Stimulated activated CD8-positive, alpha-beta memory T cell treated with anti-CD3 and anti-CD28 coated beads, Interleukin-7, amount 100 ng/mL, for 1 hour (primary cell): ENCODE measurements at places on chromosomes 11 and 22.

DNA sequence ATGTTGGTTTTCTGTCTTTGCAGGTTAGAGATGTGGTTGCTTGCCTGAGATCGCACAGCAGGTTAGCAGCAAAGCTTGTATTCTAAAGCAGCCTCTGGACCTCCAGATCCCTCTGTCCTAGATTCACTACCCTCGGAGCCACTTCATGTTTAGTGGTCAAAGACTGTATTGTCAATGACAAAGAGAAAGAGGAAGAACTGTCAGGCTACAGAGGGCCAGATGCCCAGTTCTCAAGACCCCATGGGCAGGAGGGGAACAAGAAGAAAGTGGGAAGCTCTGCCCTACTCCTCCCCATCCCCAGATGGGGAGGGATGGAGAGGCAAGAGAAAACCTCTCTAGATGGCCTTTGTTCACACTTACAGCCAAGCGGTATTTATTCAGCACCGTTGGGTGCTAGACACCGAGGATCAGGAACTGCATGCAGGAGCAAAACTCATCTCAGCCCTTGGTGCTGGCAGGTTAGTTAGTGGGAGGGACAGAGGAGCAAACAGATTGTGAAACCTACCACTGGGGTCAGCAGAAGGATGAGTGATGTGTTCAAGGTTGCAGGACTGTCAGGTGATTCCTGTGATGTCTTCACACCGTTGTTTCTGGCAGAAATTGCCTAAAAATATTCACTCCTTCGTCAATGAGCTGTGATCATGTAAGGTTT lies 38.3 kb upstream of the PTPRJ start:
- DNase-seq, result no peak

GRCh38 chr11:128585498-128586238 lies 1.7 kb downstream of the ETS1 start:
- DNase-seq, result no peak

- DNase-seq, result no peak
Observed at GRCh38 chr22:37508431-37508992, 10.7 kb downstream of the CARD10 start.

GRCh38 chr11:13686776-13687175 lies 18.3 kb downstream of the FAR1 start:
- no peak for DNase-seq

DNA sequence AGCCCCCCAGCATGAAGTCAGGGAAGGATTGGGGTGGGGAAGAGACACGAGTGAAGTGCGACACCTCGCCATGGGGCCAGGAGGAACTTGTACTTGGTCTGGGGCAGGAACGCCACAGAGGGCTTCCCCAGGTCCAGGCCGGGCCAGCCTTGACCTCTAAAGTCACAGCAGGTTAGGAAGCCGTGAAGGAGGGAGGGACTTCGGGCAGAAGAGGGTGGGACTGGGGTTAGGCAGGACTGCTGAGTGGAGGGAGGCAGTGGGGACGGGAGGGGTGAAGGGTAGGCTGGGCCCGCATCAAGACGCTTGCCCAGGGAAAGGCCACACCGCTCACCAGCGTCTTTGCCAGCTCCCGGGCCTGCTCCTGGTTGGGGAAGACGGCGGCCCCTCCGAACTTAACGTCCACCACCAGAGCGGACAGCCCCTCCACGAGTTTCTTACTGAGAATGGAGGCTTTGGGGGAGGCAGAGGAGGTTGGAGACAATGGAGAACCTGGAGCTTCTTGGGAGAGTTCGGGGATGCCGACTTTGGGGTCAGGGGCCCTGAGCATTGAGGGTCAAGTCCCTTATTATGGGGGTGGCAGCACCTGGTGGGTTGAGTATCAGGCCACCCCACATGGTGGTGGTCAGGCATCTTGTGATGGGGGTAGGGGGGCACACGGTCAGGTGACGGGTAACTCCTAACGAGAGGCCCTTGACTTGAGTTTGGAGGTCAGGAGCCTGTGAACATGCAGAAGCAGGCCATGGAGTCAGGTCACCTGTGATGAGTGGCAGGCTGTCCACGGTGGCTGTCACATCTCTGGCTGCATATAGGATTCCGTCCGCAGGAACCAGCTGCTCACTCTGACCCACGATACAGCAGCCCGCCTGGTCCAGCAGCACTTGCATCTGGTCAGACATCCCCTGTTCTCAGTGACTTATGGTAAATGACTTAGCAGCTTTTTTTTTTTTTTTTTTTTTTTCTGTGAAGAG lies 1.7 kb upstream of the SCO2 start:
- DNase-seq, result no peak

DNA sequence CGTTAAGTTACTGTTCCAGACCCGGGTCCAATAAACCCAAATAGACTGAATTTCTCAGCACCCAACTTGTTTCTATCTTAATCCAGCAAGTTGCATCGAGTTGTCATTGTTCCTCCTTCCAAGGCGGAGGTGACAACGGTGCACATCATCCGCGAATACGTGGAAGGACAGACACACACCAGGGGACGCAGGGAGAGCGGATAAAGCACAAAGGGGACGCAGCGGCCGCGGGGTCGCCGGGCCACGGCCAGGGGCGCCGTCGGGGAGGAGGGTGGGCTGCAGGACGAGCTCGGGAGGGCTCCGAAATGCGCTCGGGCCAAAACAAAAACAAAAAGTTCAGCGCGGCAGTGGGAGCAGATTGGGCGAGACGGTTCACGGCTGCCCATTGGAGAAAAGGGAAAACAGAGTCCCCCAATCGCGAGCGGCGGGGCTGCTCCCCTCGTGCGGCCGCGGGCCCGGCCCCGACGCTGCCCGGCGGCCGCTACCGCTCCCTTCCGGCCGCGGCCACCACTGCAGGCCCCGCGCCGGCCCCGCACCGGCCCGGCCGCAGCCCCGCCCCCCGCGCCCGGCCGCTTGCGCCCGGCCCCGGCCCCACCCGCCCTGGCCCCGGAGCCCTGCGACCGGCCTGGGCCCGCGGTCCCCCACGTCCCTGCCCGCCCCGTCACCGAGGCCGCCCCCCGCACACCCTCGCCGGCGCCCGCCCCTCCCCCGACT lies 518 bp downstream of the KMT5B start:
- no peak for DNase-seq

DNA sequence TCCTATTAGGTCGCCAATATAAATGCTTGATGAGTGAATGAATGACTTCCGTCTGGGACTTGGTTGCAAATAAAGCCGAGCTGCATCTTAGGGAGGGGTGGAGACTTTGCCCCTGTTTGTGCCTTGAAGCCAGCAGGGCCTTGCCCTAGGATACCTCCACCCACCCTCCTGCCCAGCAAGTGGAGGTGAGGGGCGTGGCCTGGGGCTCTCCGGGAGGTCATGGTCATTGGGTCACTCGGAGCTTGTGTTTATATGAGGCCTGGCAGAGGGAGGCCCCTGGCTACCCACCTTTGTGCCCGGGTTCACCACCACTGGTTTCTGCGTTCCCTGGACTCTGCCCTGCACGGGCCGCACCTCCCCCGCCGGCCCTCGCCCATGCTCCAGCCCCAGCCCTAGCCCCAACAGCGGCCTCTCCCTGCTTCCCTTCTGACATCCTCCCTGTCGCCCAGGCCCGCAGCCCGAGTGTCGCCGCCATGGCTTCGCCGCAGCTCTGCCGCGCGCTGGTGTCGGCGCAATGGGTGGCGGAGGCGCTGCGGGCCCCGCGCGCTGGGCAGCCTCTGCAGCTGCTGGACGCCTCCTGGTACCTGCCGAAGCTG lies 4.3 kb downstream of the MPST start:
- no peak for DNase-seq

DNA sequence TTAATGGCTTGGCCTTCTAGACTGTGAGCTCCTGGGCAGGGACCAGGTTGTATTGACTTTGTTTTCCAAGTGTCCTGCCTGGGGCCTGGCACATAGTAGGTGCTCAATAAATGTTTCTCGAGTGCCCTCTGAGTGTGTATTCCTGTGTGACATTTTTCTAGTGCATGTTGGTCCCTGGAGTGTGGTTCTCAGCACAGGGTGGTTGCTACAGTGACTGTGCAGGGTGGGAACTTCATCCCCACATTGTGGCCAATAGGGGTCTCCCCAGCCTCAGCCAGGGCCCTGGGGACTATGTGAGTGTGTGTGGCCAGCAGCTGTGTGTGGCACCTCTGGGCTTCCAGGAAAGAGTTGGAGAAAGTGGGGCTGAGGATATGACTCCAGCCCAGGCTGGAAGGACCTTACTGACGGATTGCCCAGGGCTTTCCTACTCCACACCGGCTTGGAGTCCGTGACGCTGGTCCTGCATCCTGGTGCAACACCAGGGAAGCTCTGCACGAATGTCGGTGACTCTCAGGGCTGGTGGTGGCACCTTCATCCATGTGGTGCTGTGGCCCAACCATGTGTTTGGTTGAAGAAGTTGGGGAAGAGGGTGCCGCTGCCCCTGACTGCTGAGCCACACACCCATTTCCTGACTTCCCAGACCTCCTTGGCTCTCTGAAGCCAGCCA lies 9.0 kb upstream of the MARK2 start:
- DNase-seq, result no peak

DNA sequence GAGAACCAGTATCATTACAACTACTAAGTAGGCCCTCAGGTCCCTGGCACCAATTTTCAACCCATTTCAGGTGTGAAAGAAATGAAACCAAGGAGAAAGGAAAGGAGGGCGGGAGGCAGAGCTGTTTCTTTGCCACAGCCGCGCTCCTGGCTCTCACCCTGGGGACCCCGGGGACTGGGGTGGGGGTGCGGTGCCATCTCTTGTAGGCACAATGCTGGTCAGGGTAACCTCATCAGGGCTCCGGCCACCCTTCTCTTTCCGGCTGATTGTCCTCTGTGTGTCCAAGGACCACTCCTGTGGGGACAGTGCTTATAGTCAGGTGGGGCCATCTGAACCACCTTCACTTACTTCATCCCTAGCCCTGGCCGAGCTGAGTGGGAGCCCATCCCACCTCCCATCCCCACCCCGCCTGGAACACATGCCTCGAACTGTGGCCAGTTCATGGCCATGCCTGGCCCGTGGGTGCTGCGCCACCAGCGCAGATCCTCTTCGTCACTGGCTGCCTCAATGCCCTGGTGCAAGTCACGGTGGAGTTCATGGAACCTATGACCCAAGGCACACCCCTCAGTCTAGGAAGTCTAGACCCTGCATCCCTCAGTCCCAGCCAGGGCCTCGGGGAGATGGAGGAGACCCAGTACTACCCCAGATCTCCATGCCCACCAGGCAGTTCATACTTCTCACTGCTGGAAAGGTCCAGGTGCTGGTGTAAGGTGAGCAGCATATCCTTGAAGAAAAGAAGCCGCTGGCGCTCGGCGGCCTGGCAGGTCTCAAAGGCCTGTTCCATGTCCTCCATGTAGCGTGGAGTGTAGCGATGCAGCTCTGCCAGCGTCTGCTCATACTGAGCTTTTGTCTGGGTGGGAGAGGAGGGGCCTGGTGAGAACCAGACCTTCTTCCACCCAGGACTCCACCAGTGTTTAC lies 2.3 kb upstream of the ARFGAP2 start:
- DNase-seq, result no peak

- DNase-seq, result no peak
Observed at GRCh38 chr22:46175631-46176030, 25.3 kb downstream of the PPARA start.

DNA sequence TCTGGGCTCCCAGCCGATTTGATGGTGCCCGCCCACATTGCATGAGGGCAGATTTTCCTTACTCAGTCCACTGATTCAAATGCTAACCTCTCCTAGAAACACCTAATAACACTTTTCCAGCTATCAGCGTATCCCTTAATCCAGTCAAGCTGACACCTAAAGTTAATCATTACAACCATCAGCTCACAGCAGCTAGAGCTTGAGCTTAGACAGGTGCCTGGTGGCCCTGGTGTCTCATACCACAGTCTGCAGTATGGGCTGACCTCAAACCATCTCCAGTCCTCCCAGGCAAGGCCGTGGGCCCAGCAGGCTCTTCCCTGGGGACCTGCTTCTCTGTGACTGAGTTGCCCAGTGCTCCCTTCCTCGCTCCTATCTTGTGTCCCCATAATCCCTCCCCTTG lies 174.4 kb upstream of the NECTIN1 start:
- no peak for DNase-seq

DNA sequence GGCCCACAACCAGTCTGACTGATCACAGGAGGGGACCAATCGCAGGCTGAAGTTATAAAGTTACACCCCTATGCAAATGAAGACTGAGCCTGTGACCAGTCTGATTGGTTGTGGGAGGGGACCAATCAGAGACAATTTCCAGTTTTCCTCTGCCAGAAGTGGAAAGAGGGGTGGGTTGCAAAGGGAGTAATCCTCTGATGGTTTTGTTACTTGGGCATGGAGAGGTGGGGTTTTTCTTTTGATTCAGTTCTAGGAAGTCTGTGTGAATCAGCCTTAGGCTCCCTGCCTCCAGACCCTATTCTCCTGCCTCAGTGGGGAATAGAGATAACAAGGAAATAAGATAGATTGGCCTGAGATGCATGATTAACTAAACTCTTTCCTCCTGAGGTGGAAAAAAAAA lies 9.9 kb downstream of the OR6M1 start:
- no peak for DNase-seq

- no peak for DNase-seq
Observed at GRCh38 chr22:27577574-27577969, 224.0 kb downstream of the MN1 start.

GRCh38 chr11:63599211-63600122 lies 14.8 kb downstream of the PLAAT3 start:
- no peak for DNase-seq

DNA sequence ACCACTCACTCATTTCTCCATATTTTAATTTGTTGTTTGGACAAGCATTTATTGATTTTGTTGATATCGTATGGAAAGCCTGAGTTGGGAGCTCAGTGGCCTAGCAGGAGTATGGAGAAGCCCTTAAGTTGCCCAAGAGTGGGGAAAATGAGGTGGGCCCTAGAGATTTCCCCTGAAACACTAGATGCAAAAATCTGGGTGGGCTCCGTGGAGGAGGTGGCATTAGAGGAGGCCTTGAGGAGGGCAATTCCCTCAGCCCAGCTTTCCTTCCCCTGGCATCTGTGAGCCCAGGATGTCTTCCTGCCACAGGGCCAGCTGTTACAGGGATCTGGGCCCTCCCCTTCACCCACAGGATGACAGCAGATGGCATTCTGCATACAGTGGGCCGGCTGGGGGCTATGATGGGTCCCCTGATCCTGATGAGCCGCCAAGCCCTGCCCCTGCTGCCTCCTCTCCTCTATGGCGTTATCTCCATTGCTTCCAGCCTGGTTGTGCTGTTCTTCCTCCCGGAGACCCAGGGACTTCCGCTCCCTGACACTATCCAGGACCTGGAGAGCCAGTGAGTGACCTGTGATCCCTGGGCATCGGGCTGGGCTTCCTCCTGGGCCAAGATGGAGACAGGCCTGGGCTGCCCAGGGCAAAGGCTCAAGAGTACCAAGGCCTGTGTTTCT lies 21.6 kb upstream of the SLC22A12 start:
- no peak for DNase-seq

GRCh38 chr11:13108416-13108815 lies 99.3 kb downstream of the RASSF10 start:
- DNase-seq, result no peak

DNA sequence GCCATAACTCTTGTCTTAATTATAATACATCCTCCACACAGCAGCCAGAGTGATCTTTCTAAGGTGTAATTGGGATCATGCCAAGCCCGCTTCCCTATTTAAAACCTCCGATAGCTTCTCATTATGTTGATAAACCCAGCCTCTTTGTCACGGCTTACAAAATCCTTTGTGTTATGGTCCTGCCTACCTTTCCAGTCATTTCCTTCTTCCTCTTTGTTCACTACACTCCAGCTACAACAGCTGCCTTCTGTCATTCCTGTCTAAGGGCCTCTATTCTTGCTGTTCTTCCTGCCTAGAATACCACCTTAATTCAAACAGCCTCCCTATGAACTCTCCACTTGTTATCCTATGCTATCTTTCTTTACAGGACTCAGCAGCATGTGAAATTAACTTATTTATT lies 70.6 kb upstream of the CAPRIN1 start:
- DNase-seq, result no peak

GRCh38 chr11:22707119-22707899 lies 40.9 kb downstream of the GAS2 start:
- no peak for DNase-seq
